ENCODE measurements at places on chromosomes 12 and 14. TPM values are rescaled to one million over a fixed set of nuclear protein-coding genes. Genes with fewer than 3 reads are reported as not detected.
A peak's percentile ranks its signal among the peaks of the same experiment; 100 is the strongest.

DNA sequence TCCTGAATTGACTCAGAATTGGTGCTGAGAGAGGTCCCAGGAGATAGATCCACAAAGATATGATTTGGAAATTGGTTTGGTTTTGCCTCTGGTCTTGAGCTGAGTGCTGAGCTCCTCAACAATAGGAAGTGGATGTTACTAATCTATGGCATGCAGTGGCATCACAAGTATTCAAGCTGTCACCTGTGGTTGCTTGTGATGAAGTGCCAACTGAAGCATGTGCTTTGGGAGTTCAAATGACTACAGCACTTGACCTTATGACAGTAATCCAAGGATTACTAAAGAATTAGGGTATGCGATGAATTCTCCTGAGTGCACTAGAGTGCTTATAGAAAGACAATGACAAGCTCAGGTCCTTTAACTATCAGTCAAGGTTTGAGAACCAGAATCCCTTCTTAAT, 406.2 kb downstream of the NOVA1 start:
- DNase-seq, result no peak

MYO1H gene
- total RNA-seq, result not detected

GRCh38 chr12:10242539-10242938, 29.9 kb downstream of the GABARAPL1 start:
- DNase-seq, result no peak

AHNAK2 gene
- total RNA-seq, result 3.7 TPM

SMCO3 gene
- total RNA-seq, result not detected

GZMB gene
- not detected for total RNA-seq

DNA sequence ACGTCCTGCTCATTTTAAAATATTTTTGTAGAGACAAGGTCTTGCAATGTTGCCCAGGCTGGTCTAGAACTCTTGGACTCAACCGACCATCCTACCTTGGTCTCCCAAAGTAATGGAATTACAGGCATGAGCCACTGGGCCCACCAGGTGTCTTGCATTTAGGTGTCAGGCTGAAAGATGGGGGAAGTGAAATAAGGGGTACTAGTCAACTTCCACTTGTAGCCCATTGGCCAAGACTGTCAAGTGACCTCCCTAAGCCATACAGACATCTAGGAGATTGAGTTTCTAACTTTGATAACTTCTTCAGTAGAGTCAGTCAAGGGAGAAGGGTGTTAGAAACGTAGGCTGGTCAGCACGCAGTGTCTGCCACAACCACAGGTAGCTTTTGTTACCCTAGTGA, 32.0 kb downstream of the ARF6 start:
- no peak for DNase-seq

DNA sequence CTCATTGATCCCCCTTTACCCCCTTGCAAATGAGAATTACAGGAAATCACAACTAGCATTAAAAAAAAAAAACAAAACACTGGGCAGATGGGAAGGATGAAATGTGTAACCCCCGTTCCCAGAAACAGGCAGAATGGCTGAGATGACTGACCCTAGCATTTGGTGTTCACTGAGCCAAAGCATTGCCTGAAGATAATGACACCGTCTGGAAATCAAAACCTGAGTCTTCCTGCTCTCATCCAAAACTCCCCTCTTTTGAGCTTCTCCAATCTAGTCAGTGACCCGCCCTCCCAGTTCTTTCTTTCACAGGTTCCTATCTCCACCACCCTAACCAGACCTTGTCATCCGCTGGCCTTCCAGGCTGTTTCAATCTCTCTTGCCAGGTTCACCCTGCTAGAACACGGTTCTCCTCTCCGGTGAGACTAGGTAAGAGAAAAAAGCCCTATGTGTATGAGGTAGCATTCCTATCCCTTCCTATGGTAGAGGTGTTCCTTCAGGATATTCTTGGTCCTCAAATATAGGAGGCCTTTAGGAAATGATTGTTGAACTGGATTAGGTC, 21.3 kb downstream of the SUSD6 start:
- no peak for DNase-seq

DNA sequence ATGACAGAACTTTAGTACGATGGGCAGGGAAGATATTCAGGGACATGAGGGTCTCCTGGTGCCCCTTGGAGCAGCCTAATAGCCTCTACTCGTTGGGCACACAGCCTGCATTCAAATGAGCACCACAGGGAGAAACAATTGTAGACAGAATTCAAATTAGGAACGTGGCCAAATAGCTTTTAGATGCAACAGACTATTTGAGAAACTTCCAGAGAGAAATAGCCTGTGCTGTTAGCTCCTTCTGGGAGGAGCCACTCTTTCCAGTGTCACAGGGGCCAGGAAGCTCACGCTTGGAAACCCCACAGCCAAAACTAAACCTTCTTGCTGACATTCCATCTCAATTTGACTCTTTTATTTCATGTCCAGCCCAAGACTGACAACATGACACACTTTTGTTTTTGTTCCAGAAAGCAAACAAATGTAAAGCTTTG, 114.5 kb downstream of the RPAP3 start:
- no peak for DNase-seq

AICDA gene
- total RNA-seq, result not detected

DNA sequence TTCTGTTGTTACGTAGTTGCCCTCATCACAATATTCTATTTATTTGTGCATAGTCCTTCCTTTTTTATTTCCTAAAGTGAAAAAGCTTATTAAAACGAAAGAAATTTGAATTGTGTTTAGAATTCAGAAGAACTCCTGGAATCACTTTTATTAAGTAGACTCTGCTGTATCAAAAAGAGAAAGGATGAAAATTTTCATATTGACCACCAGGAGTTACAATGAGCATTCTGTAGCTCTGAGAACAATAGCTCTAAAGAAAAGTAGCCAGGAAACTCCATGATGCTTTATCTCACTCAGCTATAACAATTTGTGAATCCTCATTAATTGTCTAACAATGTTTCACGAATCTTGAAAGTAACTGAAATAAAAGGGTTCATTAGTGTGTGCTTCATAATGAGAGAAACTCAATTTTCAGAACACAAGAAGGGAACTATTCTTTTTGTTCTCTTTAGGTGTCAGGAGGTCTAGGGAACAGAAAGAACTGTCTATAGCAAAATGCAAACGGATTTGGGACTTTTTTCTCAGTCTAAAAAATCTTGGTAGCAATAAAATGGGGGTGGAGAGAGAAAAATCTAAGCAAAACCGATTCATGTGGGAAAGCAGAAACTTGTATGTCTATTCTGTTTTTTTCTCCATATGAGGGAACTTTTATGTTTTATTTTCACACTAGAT, 19.3 kb downstream of the ASCL1 start:
- no peak for DNase-seq

SLC8A3 gene
- 4.0 TPM for total RNA-seq

- no peak for DNase-seq
Observed at GRCh38 chr12:13311551-13311950, 115.0 kb downstream of the EMP1 start.

ADAMTS20 gene
- not detected for total RNA-seq

DNA sequence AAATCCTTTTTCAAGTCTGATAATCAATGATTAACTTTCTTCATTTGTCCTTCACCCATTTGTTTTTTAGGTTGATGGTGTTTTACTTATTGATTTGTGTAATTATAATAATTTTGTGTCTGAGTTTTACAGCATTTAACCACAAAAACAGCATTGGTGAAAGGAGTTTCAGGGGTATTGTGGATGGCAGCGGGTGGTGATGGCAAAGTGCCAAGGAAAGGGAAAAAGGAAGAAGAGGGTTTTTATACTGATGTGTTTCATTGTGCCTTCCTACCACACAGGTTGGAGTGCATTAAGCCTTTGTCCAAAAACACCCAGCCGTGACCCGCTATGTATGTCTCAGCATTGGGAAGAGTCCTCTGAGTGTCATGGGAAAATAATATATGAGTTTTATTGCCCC, 150.3 kb downstream of the DAD1 start:
- no peak for DNase-seq

OLR1 gene
- not detected for total RNA-seq

GRCh38 chr12:119088685-119089379, 89.9 kb upstream of the HSPB8 start:
- no peak for DNase-seq

DNA sequence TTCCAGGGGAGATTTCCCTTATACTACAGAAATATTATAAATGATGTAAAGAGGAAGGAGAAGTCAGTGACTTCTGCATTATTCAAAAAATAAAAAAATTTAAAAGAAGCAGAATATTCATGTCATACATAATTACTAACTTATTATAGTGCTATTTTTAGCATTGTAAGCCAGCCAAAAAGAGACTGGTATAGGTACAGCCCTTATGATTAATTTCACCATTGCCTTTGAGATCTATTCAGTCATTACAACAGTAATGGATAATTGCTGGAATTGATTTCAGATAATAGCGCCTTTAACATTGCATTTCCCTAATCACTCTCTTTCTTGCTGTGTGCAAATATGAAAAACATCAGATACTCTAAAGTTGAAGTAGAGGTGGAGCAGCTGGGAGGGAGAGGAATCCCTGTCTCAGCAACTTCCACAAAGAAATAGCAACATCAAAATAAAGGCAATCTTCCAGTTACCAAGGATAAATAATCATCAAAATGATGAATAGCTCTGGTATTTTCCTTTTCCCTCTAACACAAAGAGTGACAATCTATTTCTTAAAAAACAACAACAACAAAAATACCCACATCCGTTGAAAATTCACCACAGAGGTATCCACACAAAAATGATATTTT, 71.8 kb upstream of the OVCH1 start:
- DNase-seq, result no peak

DNA sequence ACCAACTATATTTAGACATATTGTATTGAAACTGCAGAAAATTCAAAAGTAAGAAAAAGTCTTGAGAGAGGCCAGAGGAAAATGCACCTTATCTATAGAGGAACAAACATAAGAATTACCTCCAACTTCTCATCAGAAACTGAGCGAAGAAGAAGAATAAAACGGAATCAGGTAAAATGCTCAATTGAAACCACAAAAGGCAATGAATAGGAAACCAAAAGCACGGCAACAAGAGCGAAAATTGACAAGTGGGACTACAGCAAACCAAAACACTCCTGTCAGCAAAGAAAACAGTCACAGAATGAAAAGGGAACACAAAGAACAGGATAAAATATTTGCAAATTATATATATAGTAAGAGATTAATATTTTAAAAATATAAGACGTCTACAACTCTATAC, 61.9 kb upstream of the PARP11 start:
- DNase-seq, result no peak

DNA sequence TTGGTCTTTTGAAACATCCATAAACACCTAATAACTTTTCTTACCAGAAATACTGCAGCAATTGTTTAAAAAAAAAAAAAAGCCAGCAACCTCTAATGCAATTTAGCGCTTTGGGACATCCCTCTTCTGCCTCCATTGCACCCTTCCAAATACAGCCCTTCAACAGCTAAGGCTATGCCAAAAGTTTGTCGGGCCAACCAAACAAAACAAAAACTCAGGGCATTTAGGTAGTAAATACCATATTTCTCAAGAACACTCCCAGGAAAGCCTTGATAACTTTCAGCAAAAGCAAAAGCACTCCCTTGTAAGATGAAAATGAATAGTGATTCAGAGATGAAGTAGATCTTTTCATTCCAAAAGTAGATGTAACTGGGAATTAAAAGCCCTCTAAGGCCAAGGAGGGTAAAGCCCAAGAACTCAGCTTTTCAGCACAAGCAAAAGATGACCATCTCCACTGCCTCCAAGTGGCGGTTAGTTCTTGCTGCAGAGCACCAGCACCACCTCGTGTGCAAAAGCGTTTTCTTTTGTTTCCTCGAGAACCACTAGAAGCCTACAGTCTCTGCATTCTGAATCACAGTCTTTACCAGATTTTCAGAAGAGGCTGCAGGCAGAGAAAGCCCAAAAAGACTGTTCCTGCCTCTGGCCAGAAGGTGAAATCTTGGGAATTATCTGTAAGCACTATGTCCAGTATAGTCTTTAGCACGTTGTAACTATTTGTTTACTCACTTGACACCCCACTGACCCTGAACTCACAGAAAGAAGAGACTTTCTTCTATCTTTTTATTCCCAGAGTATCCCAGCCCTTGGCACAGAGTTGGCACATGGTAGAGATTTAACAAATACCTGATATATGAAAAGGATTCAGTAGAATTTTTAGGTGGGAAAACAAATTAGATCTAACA, 53.1 kb downstream of the SIX6 start:
- peak; percentile 62 for DNase-seq

GRCh38 chr14:95480109-95480886, 36.2 kb downstream of the SYNE3 start:
- peak; percentile 68 for DNase-seq

- DNase-seq, result peak; percentile 74
Observed at GRCh38 chr12:131785763-131786330, 42.3 kb upstream of the MMP17 start.

EPYC gene
- not detected for total RNA-seq

- DNase-seq, result no peak
Observed at GRCh38 chr14:100116134-100116533, 43.3 kb downstream of the DEGS2 start.

DNA sequence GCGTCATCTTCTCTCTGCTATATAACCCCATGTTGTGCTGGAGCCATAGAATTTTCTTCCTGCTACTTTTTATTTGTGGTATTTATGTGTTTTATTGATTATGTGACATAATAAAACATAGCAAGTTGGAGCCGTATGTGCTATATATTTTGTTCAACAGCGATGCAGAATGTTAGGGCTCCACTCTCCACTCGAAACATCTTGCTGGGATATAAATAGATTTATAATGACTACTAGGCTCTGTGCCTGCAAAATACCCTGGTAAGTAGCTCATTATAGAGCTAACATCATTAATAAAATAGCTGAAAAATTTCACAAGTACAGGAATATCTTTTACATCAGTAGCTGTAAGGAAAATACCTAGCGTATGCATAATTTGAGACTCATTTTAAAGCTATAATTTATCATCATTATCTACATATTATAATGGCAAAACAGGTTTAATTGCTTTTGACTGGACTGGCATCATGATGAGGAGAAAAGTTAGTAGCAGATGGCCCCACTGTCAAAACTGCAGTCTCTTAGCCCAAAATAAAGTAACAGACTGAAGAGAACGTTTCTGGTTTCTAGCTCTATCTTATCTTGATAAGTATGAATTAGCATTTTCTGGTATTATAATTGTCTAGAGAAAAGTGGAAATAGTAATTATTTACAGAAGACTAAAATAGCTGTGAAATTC, 263.0 kb downstream of the NEDD1 start:
- DNase-seq, result no peak

MANSC4 gene
- not detected for total RNA-seq

CEBPE gene
- not detected for total RNA-seq

- DNase-seq, result no peak
Observed at GRCh38 chr14:100296106-100296651, 10.1 kb downstream of the SLC25A29 start.

Measured in RPMI7951 (cell line).